CD4-positive, alpha-beta T cell treated with Interleukin-15 for 4 hours (primary cell): ENCODE measurements at places on chromosomes 13 and 19.

DNA sequence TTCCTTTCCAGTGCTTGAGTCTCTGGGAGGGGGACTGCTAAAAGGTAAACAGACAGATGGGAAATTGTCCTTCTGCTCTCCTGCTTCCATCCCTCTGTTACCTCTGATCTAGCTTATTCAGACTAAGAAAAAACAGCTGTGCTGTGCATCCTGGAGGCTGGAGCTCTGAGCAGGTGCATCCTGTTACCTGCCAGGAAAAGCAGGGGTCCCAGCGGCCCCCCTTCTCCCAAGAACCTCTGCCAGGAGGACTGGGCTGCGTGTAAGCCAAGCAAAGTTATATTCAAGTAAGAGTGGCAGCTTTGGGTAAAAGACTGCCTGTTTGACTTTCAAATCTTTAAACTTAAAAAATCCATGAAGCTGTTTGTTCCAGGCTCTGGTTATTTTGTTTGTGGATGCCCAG is 75.1 kb downstream of the C13orf42 start:
- DNase-seq: no peak

DNA sequence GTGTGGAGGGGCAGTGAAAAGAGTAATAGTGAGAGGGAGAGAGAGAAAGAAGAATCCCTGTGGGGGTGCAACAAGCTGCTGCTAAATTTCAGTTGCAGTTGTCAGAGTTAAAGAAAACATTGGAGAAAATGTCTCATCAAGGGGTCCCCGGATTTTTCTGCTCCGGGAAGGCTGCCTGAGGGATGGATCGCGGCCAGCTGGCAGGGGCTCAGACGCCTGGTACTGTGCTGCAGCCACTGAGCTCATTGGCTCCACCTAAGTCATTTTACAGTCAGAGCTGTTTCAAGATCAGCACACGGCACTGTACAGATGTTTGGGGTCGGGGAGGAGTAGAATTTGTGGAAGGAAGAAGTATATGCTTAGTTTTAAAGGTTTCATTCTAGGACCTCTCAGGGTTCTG is 106.2 kb downstream of the SHISA2 start:
- no peak for DNase-seq

DNA sequence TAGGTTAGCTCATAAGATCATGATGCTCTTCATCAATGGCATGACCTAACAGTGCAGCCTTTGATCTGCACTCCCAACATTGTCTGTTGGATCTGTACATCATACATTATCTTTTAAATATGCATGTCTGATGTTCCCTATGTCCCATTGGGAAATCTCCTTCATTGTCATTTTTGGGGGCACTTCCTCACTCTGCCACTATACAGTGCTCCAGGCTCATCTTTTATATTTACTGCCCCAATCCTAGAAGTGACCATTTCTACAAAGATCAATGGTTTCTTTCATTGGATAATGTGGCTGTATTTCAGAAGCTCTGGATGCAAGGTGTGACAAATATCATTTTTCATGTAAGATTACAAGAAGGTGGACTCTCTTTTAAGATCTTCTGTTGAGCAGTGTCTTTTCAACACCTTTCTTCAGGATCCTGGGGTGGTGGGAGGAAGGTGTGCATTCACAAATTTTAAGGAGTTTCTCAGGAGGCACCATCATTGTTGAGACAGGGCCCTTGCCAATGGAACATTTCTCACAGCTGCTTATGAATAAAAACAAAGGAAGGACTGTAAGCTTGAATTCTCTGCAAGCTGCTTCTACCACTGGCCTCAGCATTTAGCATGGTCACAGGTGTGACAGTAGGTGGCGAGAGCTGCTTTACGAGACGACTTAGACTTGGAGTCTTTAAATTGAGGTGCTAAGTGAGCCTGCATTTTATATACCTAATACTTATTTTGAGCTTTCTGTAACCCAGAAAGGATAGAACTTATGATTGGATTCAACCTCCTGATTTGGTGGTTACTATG is 403.0 kb downstream of the LMO7 start:
- no peak for DNase-seq

DNA sequence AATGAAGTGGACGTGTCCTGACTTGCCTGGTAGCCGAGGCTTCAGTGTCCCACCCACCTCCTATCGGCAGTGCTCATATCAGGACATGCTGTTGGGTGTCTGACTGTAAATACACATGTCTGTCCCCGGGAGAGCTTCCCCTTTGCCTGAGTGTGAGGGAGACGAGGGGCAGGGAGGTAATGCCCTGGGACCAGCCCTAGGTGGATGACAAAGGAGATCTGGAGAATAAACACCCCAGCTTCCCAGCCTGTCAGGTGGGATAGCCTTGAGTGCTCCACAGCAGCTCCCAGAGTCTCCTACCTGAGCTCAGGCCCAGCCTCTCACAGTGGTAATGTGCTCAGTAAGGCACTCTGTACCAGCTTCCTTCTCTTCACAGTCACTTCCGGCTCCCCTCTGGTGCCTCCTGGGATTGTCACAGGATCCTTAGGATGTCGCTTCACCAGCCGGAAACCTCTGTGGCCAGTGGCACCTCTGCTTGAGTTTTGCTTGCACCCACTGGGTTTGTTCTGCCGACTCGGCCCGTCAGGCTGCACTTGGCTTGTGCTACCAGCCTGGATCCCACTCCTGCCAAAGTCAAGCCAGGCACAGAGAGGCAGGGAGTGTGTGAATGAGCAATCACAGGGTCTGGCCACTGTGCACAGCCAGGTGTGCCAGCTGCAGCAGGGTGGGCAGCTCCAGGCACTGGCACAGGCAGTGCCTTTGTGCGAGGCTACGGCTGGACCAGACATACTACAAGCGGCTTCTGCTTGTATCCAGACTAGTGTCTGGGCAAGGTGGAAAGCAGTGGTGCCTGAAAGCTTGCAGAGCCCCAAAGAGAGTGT is 54.4 kb upstream of the RGCC start:
- no peak for DNase-seq

DNA sequence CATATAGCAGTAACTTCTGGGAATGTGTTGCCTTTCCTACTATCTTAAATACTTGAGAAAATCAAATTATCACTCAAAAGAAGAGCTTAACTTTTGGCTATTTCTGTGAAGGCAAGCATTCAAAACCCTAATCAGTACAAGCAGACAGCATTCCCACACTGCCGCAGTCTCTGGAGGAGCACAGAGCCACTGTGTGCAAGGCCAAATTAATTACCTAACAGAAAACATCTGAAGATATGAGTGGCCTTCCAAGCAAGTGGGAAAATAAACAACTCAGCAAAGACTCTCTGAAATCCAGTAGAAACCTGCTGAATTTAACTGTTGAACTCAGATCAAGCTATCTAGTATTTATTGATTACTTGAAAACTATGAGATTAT is 68.2 kb downstream of the COL4A1 start:
- DNase-seq: no peak

GRCh38 chr13:64410276-64411053 is 2819.7 kb downstream of the PCDH9 start:
- no peak for DNase-seq

GRCh38 chr19:39542206-39542605 is 2.2 kb upstream of the EID2 start:
- no peak for DNase-seq

DNA sequence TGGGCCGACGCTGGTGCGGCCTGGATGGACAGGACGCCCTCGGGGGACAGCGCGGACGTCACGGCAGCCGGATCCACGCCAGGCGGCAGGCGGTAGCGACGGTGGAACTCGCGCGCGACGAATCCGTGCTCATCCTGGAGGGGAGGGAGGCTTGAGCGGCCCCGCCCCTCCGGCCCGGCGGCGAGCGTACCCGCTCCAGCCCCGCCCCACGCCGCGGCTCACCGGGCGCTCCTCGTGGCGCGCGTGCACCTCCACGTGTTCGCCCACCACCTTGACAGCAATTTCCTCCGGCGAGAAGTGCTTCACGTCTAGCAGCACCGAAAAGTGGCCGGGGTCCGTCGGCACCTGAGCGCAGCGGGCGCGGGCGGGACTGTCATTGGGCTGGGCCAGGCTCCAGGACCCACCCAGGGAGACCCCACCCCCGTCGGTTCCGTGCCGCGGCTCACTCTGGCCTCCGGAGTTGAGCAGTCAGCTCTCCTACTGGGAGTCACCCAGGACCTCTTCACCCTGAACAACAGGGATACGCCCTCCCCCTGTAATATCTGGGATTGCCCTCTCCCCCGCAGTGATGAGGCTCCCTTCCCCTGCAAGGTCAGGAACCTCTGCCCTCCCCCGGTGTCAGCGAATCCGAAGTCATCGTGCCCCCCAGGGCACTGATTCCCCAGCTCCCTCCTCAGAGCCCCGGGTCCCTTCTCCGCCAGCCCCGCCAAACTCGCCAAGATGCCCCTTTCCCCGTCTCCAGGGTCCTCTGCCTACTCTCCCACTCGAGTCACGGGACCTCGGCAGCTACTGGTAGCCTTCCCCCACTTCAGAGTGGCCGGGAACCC is 1.1 kb downstream of the HSPB6 start:
- DNase-seq: peak; percentile 48

DNA sequence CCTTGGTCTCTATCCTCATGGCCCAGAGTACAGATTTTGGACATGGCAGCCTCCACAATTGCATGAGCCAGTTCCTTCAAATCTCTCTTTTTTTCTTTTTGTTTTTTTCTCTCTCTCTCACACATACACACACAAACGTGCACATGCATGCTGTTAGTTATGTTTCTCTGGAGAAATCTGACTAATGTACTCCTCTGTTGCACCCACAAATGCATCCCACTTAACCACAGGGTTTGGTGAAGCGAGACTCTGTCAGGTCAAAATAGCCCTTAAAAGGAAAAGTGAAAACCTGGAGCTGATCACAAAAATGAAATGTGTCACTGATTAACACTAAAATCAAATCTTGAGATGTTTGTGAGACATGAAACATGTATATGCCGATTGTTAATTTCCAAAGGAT is 374.6 kb upstream of the ARGLU1 start:
- no peak for DNase-seq

- no peak for DNase-seq
Observed at GRCh38 chr19:29940971-29941585, 961 bp upstream of the URI1 start.

GRCh38 chr19:8457209-8457608 is 12.4 kb downstream of the HNRNPM start:
- DNase-seq: no peak

- DNase-seq: no peak
Observed at GRCh38 chr13:106115081-106115480, 420.4 kb downstream of the EFNB2 start.

DNA sequence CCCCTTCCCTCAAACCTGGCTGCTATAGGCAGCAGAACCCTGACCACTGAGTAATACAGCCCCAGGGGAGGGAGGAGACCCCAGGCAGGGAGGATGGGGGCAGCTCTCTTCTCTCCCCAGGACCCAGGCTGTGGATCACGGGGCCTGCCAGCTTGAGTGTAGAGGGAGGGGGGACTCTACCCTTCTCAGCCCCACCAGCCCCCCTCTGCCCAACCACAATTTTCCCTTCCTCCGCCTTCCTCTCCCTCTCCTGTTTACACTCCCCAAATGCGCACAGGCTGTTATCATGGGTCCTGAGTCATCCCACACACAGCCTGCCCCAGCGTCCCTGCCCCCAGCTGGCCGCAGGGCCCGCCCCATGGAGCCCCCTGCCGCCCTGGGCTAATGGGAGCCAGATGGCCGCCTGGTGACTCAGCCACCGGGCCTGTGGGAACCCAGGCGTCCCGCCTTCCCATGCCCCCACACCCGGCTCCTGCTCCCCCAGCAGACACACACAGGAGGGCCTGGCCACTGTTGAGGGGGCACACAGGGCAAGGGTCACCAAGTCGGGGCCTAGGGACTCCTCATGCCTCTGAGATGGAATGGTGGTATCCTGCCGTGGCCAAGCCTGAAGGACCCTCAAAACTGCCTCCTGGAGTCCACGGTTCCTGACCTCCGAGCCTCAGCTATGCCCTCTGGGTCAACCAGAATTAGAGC is 13.6 kb downstream of the CCDC97 start:
- no peak for DNase-seq

- DNase-seq: peak; percentile 82
Observed at GRCh38 chr13:24254146-24254841, 55.1 kb upstream of the C1QTNF9 start.

DNA sequence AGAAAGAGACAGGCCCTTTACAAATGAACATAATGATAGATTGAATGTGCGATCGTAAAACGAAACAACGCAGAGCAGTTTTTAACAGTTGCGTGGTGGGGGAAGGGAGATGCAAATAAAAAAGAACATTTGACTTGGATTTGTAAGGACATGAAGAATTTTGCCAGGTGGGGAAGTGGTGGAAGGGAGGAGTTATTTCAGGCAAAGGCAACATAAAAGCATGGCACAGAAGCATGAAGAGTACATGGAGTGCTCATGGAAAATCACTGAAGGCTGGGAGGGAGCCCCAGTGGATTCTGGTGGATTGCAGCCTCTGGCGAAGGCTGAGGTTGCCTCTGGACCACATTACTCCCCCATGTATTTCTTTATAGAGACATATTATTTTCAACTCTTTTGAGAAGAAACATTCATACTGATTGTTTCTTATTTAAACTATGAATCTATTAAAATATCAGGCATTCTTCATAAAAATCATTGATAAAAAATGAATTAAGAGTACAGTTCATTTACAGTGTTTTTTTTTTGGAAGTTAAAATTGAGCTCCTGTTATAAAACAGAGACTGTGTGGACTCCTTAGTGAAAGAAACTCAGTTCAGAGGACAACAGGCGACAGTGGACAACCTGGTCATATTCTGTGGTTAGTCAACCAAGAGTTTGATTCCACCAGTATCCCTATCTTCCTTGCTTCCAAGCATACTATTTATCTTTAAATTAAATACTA is 57.5 kb downstream of the STARD13 start:
- no peak for DNase-seq

DNA sequence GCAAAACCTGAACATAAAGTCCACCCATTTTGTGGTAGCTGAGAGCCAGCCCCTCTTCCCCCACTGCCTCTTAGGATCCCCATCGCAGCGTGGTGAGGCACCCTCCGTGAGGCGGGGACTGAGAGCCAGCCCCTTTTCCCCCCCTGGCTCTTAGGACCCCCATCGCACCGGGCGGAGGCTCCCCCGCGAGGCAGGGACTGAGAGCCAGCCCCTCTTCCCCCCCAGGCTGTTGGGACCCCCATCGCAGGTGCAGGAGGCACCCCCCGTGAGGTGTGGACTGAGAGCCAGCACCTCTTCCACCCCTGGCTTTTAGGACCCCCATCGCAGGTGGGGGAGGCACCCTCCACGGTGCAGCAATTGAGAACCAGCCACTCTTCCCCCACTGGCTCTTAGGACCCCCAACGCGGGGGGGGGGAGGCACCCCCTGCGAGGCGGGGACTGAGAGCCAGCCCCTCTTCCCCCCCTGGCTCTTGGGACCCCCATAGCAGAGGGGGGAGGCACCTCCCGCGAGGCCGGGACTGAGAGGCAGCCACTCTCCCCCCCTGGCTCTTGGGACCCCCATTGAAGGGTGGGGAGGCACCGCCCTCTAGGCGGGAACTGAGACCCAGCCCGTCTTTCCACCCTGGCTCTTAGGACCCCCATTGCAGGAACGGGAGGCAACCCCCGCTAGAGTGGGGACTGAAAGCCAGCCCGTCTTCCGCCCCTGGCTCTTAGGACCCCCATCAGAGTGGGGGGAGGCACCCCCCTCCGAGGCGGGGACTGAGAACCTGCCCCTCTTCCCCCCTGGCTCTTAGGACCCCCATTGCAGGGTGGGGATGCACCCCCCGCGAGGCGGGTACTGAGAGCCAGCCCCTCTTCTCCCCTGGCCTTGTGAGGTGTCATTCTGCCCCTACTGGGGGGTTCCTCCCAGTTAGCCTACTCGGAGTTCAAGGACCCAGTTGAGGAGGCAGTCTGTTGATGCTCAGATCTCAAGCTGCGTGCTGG is 366.4 kb upstream of the SPRY2 start:
- DNase-seq: no peak
